ENCODE measurements at places on chromosomes 6 and 20.
A peak's percentile ranks its signal among the peaks of the same experiment; 100 is the strongest.

DNA sequence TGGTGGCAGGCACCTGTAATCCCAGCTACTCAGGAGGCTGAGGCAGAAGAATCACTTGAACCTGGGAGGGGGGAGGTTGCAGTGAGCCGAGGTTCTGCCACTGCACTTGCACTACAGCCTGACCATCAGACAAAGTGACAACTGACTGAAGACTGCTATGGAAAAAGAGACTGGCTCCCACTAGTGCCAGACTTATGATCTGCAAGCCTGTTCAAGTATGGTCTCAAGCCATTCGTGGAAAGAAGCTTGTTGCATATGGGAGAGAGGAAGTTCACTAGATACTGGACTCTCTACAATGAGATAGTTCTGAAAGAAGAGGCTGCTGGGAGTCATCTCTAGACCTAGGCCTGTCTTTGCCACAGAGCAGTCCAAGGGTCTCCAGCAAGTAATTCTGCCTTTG lies 26.7 kb downstream of the MDN1 start:
- DNase-seq, result peak; percentile 23

DNA sequence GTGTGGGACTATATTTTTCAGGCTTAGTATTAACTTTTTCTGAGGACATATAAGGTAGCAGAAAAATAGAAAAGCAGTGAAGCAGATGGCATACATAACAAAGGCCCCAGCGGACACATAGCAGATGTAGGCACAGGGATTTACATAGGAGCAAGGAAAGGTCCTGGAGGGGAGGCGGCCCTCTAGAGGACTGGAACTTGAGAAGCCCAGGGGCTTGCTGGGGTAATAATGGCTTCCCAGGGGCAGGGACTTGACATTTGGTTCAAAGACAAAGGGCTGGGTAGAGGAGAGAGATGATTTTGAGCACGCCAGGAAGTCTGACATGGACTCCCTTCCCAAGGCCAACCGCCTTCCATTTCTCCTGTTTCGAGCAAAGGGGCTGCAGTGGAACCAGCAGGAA lies 31.7 kb upstream of the OSTM1 start:
- no peak for DNase-seq

DNA sequence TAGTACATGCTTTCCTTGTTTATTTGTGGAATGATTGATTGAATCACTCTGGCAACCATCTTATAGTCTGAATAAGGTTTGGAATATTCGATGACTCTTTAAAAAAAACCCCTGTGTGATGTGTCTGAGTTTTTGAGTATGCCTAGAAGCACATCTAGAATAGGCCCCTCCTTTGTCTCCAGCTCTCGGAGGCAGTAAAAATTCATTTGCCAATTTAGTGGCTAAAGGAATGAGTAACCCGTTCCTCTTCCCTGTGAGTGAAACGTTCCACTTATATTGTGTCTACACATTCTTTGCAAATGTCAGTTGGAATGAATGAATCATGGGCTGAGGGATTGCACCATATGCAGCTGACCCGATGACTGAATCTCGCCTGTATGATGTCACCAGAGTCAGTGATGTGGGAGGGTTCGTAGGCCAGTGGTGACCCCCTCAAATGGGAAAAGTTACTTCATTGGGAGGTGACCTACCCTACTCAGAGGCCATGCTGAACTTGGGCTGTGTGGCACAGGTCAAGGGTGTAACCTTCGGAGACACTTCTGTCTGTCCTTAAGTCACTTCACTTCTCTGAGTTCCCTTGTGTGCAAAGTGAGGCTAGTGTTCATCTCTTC lies 21.6 kb downstream of the MOCS3 start:
- peak; percentile 97 for DNase-seq

DNA sequence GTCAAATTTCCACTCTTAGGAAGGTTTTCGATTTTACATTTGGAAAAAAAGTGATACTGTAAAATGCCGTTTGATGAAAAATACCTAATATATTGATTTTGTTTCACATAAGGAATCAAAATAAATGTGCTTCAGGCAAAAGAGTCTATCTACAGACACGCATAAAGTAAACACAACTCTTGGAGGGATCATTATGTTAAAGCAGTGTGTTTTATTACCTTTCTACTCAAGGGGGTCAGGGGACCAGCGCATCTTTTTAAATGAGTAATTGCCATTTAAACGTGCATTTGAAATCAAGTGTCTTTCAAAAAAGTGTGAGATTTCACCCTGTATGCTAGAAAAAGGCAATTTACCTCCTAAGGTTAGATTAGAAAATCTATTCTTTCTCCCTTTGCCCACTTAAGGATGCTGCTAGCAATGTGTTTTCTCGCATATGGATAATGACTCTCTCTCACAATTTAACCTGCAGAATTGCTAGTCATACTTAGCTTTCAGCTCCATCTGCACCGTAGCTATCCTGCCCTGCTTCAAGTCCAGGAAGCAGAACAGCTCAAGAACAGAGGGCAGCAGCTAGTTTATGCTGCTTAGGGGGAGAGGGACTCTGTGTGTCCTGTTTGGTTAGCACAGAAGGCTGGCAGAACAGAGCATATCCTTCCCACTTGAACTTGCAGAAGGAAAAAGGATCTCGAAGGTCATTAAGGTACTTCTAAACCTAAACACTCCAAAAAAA lies 35.0 kb downstream of the NKAIN2 start:
- peak; percentile 7 for DNase-seq

GRCh38 chr6:55774286-55775028 lies 100.9 kb downstream of the BMP5 start:
- DNase-seq, result no peak

DNA sequence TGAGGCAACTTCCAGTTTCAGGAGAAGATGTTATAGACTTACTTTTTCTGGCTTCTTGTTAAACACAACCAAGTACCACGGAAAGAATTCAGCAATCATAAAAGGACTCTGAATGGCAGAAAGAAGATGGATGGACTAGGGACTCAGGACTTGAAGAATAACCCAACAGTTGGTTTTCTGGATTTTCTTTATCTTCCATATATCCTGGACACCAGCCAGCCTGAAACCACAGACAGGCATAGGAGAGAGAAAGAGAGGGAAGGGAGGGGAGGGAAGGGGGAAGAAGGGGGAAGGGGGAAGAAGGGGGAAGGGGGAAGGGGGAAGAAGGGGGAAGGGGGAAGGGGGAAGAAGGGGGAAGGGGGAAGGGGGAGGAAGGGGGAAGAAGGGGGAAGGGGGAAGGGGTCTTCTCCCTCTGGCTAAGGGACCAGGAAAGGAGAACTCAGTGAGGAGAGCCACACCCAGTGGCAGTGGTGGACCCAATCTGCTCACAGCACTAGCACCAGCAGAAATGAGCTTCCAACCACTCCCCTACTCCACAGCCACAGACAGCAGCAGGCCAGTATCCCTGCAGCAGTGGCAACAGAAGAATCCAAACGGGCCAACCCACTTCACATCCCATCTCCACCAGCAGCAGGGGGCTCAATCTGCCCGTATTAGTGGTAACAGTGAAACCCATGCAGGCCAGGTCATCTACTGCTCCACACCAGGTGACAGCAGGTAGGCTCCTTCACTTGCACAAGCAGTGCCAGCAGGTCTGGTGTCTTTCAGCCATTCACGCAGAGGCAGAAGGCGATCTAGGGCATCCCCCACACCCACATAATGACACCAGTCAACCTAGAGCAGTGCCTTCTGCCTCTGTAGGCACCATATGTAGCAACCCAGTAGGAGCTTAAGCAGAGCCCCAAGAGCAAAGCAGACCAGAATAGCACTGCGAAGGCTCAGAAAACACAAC lies 78.6 kb downstream of the TRMT6 start:
- peak; percentile 37 for DNase-seq

- DNase-seq, result no peak
These were observed 242.9 kb downstream of the CDH4 start for GRCh38 chr20:61494763-61495575.

DNA sequence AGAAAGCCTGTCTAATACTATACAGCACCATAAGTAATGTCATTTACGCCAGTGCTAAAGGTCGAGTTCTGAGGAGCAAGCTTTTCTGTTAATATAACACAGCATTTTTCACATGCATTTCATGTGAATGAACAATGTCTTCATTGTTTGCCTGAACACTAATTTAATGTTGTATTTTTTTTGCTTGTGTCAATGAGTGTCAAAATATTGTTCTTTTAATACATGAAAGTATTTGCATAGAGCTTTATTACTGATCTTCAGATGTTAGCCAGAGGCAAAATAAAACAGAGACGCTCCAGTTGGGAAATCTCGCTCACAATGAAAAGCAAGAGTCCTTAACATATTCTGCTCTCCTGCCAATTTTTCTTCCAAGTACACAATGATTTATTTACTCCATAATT lies 151.8 kb downstream of the FOXC1 start:
- DNase-seq, result no peak

DNA sequence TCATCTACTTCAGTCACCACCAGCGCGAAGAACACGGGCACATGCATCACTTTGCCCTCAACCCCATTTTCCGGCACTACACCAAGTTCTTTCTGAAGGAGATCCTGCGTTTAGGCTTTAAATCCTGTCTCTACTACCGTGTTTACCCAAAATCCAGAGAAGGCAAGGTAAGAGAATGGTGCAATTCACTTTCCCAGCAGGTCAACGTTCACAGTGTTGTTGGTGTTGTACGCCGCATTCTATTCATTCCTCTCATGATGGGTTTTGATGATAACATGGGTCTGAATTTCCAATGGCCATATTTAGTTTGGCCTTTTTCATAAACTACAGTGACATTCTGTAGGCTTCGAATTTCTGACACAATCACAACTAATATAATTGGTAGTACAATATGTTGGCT lies 144.3 kb downstream of the CFAP61 start:
- DNase-seq, result no peak

DNA sequence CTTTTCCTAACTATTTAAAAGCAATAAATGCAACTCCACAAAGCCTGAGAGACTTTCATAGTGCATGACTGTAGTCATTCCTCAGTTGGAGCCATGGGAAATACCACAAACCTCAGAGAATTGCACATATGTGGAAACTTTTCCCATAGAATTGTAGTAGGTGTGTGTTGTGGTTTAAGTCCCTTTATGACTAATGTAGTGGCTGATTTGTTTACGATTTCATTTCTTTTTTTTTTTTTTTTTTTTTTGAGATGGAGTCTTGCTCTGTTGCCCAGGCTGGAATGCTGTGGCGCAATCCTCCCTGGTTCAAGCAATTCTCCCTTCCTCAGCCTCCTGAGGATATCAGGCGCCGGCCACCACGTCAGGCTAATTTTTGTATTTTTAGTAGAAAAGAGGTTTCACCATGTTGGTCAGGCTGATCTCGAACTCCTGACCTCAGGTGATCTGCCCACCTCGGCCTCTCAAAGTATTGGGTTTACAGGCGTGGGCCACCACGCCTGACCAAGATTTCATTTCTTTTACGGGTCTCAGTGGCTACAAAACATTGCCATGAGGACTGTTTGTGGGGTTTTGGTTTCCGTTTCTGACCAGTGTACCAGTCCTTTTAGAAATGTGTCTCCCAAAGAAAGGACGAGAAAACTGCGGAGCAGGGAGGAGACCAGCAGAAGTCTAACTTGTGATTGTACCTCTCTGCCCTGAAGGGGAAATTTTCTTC lies 212.1 kb upstream of the MARCKS start:
- DNase-seq, result no peak

DNA sequence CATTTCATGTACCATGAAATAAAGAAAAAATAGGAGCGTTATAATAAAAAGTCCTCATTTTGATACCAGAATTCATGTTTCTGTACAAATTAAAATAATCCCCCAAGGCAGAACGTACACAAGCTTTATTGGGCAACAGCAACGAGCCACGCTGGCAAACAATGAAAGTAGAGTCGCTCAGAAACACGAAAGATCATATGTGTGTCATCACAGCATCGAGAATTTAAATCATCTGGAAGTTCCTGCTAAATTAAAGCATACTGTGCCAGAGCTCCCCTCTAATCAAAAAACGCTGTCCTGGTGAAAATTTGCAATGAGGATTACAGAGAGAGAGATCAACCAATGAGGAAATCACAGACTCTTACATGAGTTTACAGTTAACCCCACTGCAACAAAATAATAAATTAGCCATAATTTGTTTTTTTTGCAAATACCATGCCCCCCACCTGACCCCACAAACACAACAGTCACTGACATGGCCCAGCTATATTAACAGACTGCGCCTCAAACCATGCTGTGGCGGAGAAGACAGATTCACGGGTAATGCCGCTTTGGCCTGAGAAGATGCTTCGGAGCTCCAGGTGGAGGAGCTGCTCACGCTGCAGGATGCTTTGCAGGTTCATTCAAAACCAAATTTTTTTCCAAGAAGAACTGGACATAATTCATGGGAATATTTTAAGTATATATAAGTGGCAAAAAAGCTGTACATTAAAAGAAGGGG lies 54.3 kb upstream of the NFATC2 start:
- DNase-seq, result no peak

DNA sequence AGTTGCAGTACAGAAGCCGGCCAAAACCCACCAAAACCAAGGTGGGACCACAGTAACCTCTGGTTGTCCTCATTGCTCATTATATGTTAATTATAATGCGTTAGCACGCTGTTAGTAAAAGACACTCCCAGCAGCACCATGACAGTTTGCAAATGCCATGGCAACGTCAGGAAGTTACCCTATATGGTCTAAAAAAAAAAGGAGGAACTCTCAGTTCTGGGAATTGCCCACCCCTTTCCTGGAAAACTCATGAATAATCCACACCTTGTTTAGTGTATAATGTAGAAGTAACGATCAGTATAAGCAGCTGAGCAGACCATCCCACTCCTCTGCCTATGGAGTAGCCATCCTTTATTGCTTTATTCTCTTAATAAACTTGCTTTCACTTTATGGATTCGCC lies 148.6 kb upstream of the EXOC2 start:
- no peak for DNase-seq

DNA sequence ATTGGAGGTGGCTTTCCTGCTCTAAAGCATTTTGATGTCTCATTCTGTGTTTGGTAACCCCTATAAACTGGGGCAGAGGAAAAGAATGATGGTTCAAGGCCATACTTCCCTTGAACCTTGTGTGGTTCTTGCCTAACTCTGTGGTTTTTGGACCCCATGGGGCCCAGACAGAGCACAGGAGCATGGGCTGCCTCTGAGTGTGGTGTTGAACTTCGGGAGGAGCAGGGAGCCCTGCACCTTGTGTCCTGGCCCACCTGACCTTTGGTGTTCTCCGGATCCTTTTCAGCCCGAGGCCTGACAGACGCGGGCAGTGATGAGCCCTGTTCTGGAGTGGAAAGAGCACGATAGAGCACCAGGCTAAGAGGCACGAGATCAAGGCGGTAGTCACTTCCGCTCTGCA lies 18.8 kb downstream of the TMEM74B start:
- no peak for DNase-seq

DNA sequence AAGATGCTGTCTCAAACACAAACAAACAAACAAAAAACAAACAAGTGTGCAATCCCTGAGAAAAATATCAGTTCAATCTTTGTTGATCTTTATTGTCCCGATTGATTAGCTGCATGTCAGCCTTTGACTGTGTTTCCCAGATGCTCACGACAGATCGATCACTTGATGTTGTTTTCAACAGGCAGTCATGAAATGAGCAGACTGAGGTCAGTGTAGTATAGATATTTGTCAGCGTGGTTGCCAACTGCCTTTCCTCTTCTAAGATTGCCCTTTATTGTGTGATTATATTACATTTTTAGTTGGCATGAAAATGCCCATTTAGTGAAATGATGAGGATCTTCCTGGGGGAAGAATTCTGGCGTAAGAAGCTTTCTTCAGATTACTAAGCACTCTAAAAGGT lies 25.6 kb downstream of the UTRN start:
- DNase-seq, result no peak
